ENCODE measurements at places on chromosomes 7 and 10.
A peak's percentile ranks its signal among the peaks of the same experiment; 100 is the strongest.

DNA sequence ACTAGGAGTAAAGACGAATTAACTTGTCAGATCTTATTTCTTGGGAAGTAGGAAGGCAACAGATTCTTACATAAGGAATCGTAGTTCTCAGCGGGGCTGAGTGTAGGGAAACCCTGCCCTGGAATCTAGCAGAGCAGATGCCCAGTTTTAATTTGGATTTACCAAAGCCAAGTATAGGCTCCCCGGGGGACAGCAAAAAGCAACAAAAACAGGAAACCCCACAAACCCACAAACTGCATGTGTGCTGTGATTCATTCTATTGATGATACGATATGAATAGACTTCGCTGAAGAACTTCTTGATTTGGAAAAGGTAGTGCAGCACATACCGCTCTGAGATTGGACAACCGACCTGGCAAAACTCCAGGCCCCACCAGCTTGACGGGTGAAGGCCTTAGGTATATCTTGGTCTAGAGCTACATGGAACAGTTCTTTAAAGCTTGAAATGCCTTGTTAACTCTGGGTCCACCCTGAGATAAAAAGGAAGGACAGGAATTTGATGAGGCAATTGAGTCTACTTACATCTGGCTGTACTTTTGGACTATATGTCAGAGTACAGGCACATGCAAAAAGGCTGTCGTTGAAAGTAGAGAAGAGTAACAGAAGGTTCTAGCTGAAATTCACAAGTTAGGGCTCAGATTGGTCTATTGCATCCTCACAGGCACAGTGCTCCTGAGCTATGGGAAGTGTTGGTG lies 49.1 kb downstream of the STRA8 start:
- no peak for DNase-seq

DNA sequence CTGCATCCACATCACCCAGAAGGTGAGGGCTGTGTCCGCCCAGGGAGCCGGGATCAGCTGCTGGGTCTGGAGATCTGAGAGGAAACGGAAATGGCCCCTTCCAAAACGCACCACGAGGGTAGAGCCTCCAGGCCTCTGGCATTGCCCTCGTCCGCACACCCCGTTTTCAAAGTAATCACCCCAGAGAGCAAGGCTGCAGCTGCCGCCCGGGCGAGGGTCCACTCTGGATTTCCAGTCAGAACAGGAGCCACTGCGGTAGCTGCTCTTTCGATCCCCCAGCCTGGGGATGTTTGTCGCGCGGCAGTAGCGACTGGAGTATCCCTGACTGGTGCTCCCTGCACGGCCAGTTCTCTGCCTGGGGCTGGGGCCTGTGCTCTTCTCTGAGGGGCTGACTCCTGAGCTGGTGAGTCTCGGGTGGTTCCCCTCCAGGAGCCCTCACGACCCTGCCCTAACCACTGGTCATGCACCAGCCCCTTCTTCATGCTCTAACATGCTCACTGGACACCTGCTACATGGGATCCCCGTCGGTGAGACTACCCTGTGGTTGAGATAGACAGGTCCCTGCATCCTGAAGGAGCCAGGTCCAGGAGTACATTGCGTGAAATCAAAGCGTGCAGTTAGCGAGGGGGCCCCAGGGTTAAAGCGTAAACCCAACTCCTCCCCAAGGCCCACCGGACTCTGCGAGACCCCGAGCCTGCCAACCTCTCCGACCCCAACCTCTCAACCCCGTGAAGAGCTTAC lies 99.2 kb downstream of the FOXL3 start:
- DNase-seq, result peak; percentile 10

- no peak for DNase-seq
Observed at GRCh38 chr10:97861097-97861750, 11.6 kb downstream of the GOLGA7B start.

GRCh38 chr7:25308906-25309705 lies 80.8 kb upstream of the NPVF start:
- DNase-seq, result no peak

DNA sequence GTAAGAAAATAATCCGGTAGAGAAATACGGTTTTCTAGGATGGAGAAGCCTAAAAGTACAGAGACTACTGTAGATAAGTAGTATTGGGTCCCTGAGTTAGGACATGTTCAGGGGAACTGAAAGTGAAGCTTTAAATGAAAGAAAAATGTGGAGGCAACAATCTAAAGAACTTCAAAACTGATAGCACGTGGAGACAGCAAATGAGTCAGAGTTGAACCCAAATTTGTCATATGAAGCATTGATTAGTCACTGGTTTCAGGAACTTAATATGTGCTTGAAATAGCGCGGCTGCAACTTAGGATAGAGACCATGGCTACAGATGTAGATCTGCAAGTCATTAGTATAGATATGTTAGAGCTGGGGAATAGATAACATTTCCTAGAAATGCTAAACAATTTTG lies 1138.6 kb upstream of the SORCS1 start:
- DNase-seq, result no peak

- DNase-seq, result no peak
Observed at GRCh38 chr7:18445916-18446520, 49.5 kb upstream of the HDAC9 start.

DNA sequence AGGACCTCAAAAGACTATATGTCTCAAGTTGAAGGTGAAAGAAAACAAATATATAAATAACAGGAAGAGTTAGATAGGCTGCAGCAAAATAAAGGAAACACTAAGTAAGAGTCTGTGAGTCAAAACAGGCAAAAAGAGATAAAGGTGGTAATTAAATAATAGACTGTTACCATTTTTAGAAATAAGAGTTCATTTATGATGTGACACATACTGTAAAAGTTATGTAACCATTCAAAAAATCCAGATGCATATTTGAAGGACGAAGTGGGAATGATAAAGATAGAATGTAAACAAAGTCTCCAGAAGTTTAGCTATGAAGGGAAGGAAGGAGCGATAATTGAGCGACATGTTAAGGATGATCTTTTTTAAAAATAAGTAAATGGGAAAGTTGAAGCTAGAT lies 50.5 kb downstream of the HECTD2 start:
- DNase-seq, result no peak

DNA sequence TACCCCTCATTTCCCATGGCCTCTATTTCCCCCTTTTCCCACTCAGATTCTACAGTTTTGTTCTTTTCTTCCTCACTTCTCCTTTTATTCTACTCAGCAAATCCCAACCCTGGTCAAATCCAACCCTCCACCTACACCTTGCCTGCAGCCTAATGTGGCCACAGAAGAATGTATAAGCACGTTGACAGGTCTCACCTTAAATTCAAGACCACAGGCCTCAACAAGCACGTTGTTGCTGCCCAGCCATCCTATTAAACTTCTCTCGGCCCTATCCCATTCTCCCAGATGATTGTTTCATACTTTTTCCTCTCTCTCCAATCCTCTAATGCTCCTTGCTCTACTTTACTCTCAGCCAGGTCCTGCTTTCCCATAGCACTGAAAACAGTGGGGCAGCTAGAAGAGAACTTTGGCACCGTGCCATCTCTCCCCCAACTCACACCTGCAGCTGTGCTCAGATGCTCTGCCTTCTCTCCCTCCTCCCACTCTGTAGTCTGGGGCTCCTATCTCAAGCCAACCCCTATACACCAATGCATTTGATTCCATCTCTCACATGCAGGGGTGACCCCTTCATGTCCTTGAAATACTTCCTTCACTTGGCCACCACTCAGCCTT lies 6.8 kb upstream of the EIF3A start:
- no peak for DNase-seq

DNA sequence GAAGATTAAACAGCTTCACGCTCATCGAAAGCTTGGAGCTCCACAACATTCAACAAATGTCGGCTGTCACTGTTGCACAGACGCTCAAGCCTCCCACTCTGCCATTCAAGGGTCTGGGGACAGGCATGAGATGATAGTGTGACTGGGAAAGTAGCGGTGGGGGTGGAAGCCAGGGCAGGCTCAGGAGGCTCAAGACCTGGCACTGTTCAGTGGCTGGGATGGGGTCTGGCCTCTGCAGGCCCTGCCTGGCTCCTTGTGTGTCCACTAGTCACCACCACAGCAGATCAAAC lies 13.5 kb upstream of the GTPBP4 start:
- no peak for DNase-seq

DNA sequence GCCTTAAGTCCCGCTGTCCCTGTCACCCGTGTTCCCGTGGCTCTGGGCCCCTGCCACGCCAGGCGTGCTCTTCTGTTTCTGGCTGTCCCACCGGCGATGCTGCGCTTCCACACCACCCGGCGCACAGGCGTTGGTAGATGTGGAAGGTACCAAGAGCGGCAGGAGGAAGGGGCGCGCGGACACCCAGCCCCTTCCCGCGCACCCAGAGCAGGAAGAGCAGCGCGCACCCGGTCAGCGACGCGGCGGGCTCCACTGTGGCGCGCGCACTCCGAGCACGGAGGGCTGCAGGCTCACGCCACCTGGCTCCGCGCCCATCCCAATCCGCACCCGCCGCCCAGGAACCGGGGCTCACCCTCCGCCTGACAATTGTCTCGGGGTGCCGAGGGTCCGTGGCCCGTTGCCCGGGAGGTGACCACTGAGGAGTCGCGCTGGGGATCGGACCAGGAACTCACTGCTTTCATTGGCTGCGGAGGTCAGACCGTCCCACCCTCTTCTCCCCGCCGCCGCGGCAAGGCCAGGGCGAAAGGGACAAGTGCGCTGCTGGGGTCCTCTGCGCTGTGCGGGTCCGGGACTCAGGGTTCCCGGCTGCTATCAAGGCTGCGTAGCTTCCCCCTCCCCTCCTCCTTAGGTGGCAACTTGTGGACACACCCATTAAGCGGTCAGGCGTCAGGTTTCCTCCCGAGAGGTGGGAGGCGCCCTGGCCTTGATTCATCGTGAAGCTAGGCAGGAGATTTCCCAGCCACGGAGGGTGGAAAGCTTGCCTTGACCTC lies 121.6 kb upstream of the ZNF92 start:
- peak; percentile 22 for DNase-seq

GRCh38 chr7:129875745-129876411 lies 76.9 kb downstream of the UBE2H start:
- DNase-seq, result no peak

GRCh38 chr7:156480671-156481070 lies 159.9 kb upstream of the RNF32 start:
- DNase-seq, result no peak

DNA sequence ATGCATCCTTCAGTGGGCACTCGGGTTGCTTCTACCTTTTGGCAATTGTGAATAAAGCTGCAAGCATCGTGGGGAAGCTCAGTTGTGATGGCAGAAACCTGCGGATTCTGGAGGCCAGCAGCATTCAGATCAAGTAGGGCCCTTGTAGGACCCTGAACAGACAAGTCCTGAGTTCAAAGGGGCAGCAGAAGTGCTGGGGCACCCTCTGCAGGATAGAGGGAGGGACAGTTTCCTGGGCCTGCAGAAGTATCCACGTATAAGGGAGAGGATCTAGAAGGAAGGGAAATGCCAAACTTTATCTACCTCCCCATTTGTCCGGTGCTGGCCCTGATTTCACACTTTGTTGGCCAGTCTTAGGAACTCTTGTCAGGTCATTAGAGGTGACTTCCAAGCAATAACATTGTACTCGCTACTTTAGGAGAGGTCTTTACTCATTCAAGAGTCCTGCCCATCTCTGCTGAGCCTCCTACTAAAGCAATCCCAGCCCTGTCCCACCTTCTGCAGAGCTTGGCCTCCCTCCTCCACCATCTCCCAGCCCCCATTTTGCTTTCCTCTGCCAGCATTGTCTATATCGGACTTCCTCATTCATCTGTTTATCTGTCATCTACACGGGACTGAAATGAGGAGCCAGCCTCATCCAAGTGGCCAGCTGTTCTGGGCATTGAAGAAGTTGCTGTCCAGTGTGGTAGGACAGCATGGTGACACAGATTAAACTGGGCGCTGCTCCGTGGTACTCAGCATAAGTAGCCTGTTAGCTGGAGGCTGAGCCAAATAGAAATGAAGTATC lies 26.6 kb upstream of the R3HCC1L start:
- DNase-seq, result no peak

GRCh38 chr7:133315332-133316040 lies 62.6 kb downstream of the EXOC4 start:
- no peak for DNase-seq

DNA sequence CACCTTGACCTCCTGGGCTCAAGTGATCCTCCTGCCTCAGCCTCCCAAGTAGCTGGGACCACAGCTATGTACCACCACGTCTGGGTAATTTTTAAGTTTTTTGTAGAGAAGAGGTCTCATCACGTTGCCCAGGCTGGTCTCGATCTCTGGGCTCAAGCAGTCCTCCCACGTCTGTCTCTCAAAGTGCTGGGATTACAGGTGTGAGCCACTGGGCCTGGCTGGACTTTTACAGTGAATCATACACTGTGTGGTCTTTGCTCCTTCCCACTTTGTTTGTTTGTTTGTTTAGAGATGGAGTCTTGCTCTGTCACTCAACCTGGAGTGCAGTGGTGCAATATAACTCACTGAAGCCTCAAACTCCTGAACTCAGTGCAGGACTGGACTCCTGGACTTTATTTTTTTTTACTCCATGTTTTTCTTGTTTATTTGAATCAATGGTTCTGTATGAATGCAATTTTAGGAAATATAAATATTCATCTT lies 12.5 kb downstream of the PPIA start:
- DNase-seq, result no peak

- no peak for DNase-seq
Observed at GRCh38 chr7:22709857-22710256, 17.1 kb upstream of the IL6 start.

GRCh38 chr10:123573236-123574108 lies 92.7 kb upstream of the GPR26 start:
- peak; percentile 24 for DNase-seq

- DNase-seq, result no peak
Observed at GRCh38 chr7:90747516-90747915, 151.4 kb downstream of the CDK14 start.

- no peak for DNase-seq
Observed at GRCh38 chr10:104641937-104642657, 1.0 kb downstream of the SORCS3 start.

- DNase-seq, result no peak
Observed at GRCh38 chr10:15863733-15864132, 3.4 kb upstream of the MINDY3 start.

DNA sequence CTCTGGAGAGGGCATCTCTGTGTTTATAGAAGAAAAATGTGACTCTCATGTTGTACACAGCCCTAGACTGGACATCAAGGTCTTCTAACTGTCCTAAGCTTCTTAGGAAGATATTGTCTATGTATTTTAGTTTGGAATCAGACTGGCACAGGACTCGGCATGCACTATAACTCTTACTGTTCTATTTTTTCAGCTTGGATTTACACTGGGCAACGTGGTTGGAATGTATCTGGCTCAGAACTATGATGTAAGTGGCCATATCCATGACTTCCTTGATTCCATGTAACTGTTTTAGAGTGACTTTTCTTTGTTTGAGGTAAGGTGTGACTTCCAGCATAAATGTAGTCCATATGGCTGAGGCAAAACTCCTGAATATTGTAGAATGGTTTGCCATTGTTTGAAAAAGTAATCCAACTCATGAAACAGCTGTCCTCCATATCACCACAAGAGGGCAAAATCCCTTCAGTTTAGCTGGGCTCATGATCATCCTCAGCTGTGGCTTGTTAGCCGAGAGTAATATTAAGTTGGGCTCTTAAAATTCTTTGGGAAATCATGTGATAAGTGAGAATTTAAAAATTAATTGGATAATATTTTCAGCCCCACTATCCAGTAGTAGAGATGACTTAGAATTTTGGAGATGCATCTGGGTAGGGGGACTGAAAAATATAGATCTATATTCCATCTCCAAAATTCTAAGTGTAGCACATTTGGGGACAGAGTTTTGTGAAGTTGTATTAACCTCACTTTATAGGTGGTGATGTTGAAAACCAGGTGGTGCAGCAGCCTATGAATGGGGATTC lies 10.4 kb downstream of the STMP1 start:
- DNase-seq, result no peak

GRCh38 chr7:94338921-94339371 lies 55.7 kb upstream of the COL1A2 start:
- DNase-seq, result no peak

- DNase-seq, result no peak
Observed at GRCh38 chr7:112067200-112067599, 139.0 kb downstream of the DOCK4 start.

All from activated CD8-positive, alpha-beta memory T cell treated with anti-CD3 and anti-CD28 coated beads, Interleukin-2, amount 50 U/mL, for 4 hours (primary cell).